Activated T-helper 1 cell treated with anti-CD3 and anti-CD28 coated beads, Interleukin-12 subunit alpha, Interleukin-12 subunit beta, Interleukin-2, Interleukin-4 antibody, amounts not matched to agents 30 ng/mL and 10 ng/mL and 1 ng/mL, durations not matched to agents 14 hours and 24 hours and 36 hours (primary cell): ENCODE measurements at places on chromosomes 12 and 14. TPM values are rescaled to one million over a fixed set of nuclear protein-coding genes. Genes with fewer than 3 reads are reported as not detected.

MMP19 gene
- total RNA-seq, result not detected in 2 replicates

- no peaks in the 10 kb centered on the region for H3K36me3 ChIP-seq
- H3K4me3 ChIP-seq, result no peak overlapping the region
- DNase-seq, result no peak
- no peak overlapping the region for H3K27ac ChIP-seq
Measured at GRCh38 chr14:79186523-79186922, 1016.4 kb downstream of the NRXN3 start.

DNA sequence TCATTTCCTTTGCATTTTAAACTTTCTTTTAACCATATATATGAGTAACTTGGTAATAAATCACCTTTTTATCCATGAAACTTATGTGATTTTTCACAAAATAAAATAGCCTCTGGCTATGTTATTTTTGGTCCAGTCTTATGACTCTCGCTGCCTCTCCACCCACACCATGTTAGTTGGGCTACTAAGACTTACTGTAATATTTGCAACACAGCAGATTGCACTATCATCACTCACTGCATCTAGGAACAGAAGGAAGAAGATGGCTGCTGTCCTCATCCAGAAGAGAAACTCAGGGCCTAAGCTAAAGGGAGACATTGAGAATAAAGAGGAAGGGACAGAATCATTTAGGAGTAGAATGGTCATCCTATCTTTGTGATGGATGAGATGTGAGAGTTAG is 12.6 kb upstream of the B4GALNT3 start:
- H3K4me3 ChIP-seq, result no peak overlapping the region
- no peaks in the 10 kb centered on the region for H3K36me3 ChIP-seq
- no peaks in the 10 kb centered on the region for H3K4me1 ChIP-seq
- H3K27me3 ChIP-seq, result peaks cover 1% of the 10 kb centered on the region
- no peak overlapping the region for H3K27ac ChIP-seq

DNA sequence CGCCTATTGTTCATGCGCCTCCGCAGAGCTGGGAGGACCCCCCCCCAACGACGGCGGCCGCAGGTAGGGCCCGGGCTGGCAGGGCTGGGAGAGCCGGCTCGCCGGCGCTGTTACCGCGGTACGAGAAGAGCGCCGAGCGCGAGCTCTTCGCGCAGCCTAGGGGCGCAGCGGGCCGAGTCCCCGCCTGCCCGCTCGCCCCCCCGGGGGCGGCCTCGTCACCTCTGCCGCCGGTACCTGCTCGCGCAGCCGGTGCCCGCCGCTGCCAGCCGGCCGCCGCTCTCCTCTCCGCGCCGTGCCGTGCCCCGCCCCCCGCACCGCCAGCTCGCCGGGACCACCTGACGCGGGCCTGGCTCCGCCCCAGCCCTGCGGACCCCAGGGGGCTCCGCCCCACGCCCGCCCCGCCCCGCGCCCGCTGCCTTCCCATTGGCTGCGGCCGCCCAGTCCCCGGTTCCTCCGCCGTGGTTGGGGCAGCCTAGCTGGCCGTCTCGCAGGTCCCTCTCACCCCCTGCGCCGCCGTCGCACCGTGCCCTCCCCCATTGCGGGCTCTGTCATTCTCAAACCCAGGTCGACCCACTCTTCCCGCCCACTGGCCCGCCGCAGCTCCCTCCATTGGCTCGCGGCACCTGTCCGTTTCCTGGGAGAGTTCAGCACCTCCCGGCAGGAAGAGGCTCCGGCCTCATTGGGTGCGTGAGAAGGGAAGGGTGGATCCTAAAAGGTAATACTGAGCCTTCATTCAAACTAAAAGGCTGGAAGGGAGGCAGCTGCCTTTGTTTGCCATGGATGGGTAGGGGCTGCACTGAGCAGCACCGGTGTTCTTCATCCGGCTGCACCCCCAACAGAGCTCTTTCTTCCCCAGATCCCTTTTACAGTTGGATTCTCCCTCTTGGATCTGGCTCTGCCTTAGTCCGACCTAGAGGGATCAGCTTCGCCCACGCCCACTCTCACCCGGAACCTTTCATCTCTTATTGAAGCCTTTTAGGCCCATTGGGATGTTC is at the start of gene MAP3K9:
MAP3K9 (minus strand) TSS at position 289 of the 995 bp plus-strand sequence. CDS start 342 bp downstream, outside the sequence.
- H3K36me3 ChIP-seq, result no peaks in the 10 kb centered on the region
- H3K4me3 ChIP-seq, result peak within 1 kb of the TSS; percentile 71
- H3K27me3 ChIP-seq, result no peaks in the 10 kb centered on the region
- H3K27ac ChIP-seq, result peak within 1 kb of the TSS; percentile 59
- peak; percentile 87 for DNase-seq

SHMT2 gene
- total RNA-seq, result 276 and 280 TPM in 2 replicates

DNA sequence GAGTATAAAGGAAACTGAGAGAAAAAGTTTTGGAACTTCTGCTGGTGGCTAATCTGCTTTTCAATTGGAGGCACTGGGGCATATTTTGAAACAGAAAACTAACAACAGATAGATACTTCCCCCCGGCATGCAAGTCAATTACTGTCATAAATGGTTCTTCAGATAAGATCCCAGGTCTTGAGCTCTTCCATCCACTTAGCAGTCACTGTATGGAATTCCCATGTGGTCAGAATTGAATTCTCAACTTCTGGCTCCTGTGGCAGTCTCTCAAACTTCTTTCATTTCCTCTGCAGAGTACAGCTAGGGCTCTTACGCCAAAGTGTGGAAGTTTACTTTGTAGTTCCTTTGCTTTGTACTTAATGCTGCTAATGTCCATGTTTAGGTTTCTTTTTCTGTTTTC is 452.2 kb downstream of the IPO8 start:
- H3K27ac ChIP-seq, result no peak overlapping the region
- H3K27me3 ChIP-seq, result no peaks in the 10 kb centered on the region
- no peak overlapping the region for H3K4me3 ChIP-seq
- DNase-seq, result no peak
- no peaks in the 10 kb centered on the region for H3K4me1 ChIP-seq

DNA sequence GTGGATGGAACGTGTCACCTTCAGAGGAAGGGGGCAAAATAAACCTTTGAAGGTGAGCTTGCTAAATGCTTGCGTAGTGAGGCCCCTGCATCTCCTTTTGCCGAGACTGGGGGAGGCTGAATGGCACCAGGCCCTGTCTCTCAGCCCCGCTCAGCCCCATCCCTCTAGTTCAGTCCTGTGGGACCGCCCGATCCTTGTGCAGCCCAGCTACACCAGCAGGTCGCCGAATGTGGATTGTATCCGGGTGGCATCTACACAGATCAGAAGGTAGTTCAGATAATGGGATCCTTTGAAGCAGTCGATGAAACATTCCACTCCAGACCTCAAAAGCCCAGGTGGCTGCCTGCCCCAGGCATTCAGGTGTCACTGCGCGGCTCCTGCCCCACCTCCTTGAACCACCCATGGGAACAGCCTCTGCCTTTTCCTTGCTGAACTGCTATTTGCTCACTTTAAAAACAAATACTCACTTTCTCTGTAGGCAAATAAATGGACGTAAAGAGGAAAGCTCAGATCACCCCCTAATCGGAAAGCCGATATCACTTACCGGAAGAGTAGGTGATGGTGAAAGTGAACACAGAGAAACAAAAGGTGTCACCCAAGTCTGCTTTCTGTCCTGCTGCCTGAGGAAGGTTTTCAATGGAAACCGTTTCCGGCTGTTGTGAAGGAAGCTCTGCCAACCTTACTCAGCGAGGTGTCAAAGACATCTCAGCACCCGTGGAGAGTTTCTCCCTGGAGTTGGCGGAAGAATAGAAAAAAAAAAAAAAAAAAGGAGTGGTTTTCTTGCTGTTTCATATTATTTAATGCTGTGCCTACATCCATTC is 100.3 kb upstream of the NCOR2 start:
- H3K4me1 ChIP-seq, result no peaks in the 10 kb centered on the region
- no peak overlapping the region for H3K4me3 ChIP-seq
- H3K36me3 ChIP-seq, result no peaks in the 10 kb centered on the region
- no peak for DNase-seq
- no peak overlapping the region for H3K27ac ChIP-seq

DNA sequence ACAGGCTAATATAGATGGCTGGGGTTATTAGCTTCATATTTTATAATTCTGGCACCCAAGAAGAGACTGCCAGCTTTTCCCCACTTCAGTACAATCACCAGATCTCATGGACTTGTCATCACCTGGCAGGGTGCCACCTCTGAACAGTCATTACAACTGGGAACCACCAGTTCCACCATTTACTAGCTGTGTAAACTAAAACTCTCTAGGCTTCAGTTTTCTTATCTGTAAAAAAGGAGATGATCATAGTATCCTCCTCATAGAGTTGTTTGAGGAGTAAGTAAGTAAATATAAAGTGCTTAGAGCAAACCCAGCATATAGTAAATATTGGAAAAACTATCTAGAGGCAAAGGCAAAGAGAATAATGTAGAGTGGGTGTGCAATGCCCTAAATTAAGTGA is 19.3 kb downstream of the CPNE8 start:
- no peak for DNase-seq
- no peak overlapping the region for H3K27ac ChIP-seq
- no peaks in the 10 kb centered on the region for H3K27me3 ChIP-seq
- peaks cover 5% of the 10 kb centered on the region for H3K36me3 ChIP-seq
- H3K4me1 ChIP-seq, result no peaks in the 10 kb centered on the region
- no peak overlapping the region for H3K4me3 ChIP-seq

PLEKHD1 gene
- total RNA-seq, result 0.07 TPM in 1 of 2 replicates, not detected in the other

- H3K4me1 ChIP-seq, result peaks cover 42% of the 10 kb centered on the region
- DNase-seq, result peak; percentile 67
- peaks cover 1% of the 10 kb centered on the region for H3K27me3 ChIP-seq
Measured at GRCh38 chr14:52695481-52696091, at the start of gene ERO1A. TSS of gene ERO1A (minus strand) at chr14:52695558. CDS start at chr14:52695481, 77 bp downstream.
